ENCODE measurements at places on chromosomes 4 and X.

DNA sequence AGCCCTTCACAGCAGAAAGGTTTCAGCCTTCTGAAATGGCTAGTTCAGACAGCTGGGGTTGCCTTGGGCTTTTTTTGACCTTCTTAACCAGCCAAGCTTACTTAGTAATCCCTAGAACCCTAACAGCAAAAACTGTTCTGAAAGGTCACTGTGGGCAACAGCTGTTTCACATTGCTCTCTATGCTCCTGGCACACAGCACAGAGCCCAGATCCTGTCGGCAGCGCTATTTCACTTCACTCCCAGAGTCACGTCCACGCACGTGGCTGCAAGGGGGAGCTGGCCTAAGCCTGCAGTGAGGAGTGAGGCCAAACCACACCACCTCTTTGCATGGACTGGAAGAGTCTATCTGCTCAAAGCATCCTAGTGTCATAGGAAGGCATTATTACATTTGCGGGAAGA lies 32.0 kb upstream of the STS start:
- no peak for DNase-seq

DNA sequence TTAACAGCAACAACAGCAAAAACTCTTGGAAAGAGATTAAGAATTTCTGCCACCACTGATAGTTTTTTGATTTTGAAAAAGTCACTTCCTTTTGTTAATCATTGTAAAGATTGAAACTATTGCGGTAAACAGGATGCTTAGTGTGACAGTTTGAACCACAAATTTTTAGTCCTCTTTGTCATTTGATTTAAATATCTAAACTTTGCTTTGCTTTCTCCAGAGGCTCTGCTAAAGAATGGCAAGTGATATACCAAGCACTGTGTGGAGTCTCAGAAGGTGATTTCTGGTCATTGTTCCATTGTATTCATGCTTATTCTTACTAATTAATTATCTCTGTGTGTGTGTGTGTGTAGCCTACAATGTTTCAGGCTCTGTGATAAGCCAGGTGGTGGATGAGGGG lies 155.6 kb downstream of the BMPR1B start:
- DNase-seq, result peak; percentile 2

DNA sequence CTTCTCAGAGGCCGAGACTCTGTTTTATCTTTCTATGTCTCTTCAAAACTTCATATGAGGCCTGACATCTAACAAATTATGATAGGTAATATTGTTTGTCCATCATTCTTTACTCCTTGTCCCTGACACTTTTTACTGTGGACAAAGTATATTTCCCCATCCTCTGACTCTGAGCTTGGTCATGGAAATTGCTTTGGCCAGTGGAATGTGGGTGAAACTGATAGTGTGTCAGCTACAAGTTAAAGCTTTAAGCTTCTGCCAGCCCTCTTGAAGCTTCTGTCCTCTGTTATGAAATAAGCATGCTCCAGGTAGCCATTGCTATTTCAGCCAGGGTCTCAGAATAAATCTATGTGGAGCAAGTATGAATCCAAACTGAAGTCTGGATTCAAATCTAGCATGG lies 604.6 kb downstream of the BCOR start:
- no peak for DNase-seq

DNA sequence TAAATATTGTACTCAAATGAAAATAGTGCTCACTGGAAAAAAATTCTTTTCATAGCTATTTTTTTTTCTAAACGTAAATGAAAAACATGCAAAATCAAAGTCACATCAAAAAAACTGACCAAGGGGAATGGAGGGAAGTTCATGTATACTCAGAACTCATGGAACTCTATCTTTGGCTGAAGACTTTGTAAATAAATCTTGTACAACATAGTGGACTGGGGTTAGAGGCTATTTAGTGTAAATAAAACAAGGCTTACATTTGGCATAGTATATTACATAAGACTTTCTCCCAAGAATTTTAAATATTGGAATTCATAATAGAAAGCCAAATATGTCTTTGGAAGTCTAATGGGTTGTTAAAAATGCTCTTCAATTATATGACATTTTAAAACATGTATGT lies 59.8 kb upstream of the PDE5A start:
- DNase-seq, result no peak

DNA sequence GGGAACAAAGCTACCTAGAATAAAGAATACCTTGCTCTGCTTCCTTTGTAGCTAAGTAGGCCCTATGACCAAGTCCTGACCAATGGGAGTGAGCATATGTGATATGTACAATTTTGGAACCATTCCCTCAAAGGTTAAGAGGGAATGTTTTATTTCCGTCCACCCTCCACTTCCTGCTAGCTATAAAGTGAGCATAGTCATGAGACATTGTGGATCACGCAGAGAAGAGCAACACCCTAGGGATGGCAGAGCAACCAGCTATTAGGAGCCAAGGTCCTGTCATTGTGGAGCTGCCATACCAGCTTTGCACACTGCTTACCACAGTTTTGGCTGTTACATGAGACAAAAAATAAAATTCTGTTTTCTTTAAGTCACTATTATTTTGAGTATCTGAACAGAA lies 45.8 kb upstream of the RNF128 start:
- no peak for DNase-seq

DNA sequence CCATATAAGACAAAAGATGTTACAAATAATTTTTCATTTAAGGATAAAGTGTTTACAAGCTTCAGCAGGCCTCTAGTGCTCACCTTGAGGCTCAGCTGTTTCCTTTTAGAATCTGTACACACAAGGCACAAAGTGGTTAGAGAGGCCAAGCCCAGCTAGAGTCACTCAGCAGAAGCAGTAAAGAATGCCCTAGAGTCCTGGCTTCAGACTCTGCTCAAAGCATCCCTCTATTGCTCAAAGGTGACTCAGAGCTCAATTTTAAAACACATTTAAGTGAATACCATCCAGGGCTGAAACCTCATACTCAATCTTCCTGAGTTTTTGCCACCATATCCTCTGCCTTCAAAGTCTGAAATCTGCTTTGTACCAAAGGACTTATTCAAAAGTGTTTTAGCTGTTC lies 22.6 kb upstream of the PHF8 start:
- DNase-seq, result no peak

- peak; percentile 84 for DNase-seq
These were observed at the start of gene KLF3 for GRCh38 chr4:38663801-38664705. KLF3 (plus strand) TSS chr4:38664199; CDS start chr4:38680626, 16,427 bp downstream.

DNA sequence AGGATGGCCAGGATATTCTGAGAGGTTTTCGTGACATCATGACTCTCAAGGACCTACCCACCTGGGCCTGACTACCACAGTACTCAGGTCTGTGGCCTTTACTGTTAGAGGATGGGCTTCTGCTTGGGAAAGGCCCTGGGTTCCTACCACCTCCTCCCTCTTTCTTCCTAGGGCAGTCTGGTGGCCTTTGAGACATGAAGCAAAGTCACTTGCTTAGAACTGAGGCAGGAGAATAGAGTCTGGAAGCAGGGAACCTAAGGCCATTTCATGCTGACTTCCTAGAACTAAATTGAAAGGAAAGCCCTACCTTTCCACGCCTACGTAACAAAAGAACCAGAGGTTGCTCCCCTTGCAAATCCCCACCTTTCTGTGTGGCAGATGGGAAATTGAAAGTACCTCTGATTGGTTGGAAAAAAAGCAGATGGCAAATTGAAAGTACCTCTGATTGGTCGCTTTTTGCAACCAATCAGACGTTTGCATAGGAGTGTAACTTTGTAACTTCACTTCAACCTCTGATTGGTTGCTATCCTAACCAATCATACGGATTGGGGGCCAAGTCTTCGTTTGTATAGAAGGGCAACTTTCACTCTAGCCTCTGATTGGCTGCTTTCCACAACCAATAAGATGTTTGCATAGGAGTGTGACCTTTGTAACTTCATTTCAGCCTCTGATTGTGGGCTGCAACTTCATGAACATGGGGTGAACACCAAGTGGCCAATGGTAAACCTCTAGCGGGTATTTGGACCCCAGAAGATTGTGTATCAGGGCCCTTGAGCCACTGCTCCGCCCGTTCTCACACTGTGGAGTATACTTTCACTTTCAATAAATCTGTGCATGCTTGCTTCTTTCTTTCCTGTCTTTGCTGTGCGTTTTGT lies 9.9 kb upstream of the AKAP14 start:
- no peak for DNase-seq

DNA sequence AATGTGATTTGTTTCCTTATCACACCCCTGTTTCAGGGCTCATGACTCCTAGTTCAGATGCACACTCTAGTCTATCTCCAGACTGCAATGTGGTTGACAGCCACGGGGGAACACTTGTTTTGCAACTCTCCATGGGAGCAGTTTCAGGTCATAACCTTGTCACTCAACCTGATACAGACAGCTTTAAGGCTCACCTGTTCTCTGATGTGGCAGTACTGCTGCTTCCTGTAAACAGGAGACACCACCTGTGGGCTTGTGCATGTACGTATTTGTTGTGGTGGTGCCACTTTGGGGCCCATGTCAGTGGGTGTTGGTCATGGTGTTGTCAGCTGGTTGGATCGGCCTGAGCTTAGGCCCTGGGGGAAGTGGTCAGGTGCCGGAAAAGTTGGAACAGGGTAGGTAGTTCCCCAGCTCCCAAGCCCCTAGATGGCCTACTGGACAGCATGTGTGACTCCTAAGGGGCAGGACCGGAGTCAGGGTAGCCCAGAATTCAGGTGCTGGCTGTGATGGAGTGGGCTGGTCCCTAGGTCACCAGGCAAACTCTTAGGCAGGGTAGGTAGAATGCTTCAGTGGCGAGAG lies 46.2 kb downstream of the FAM9B start:
- DNase-seq, result no peak

DNA sequence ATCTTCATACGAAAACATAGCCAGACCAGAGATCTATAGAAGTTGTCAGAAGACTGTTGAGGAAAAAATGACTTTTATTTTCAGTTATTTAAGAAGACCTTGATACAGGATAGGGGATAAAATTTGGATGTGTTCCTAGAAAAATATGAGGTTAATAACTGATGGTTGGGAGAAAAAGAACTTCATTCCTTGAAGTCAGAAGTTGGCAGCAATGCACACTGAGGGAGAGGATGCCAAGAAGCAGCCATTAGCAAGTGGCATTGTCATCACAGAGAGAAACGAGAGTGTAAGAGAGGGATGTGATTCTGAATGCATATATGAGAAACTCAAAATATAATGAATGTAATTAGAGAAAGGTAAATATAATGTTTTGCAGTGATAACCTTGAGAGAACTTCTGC lies 382.1 kb upstream of the EPHA5 start:
- DNase-seq, result no peak

DNA sequence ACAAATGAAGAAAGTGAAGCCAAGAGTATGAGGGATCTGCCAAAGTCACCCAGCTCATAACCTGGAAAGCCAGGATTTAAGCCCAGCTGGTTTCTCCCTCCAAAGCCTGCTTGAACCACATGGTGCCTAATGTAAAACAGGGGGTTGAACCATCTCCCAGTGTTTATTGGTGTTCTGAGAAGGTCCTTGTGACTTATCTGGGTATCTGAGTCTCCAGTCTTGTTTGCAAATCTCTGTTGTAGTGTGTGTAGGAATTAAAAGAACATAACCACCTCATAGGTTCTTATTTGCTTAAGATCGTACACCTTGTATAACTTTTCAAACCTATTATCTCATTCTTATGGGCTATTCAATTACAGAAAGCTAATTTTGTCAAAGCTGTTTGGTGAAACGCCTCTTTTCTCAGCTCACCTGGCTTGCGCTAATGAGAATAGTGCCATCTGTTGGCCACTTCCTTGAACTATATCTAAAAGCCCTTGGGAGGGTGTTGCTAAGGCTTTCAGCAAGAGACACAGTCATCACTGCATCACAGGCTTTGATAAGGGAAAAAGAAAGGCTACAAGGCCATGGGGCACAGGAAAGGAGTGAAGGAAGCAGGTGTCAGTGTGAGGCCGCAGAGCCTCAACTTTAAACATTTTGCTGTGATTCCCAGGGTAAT lies 34.0 kb downstream of the ETDB start:
- no peak for DNase-seq

Data from GM19239 (cell line).